ENCODE measurements at places on chromosomes 7 and 10.
A peak's percentile ranks its signal among the peaks of the same experiment; 100 is the strongest.

- no peak for DNase-seq
Observed at GRCh38 chr10:68440898-68441297, 30.9 kb downstream of the DNA2 start.

DNA sequence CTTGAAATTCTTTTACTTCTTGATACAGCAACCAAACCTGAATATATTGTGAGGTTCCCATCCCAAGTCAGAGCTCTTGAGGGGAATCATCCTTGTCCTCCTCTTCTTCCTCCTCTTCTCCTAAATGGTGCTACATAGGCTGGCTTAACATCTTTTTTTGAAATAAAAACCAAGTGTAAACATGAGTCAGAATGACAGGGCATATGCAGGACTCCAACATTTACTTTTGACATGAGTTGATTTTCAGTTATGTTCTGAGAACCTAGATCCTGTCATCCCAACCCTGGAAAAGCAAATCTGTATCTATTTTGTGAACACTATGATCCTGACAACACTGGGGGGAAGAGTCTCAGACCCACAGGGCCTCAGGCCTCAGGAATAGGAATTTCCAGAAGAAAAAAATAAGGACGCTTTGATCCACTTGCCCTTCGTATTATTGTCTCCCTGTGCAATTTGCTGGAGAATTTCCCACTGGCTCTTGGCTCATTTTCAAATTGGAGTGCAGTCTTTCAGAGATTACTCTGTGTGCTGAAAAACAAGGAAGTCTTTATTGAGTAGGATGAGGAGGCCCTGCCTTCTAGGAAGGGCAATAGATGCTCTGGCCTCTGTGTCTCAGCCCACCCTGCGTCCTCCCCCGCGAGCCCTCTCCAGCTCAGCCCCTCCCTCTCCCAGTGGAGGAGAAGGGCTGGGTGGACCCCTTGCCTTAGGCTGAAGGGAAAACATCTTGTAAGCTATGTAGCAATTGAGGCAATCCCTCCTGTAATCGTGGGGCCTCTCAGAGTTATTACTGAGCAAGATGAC is 121.6 kb downstream of the CREB5 start:
- DNase-seq = no peak

- no peak for DNase-seq
Observed at GRCh38 chr10:13787015-13787421, 200.3 kb downstream of the PRPF18 start.

- DNase-seq = no peak
Observed at GRCh38 chr10:56785292-56785691, 424.2 kb upstream of the ZWINT start.

- DNase-seq = no peak
Observed at GRCh38 chr7:64755865-64756264, 38.4 kb upstream of the ZNF138 start.

DNA sequence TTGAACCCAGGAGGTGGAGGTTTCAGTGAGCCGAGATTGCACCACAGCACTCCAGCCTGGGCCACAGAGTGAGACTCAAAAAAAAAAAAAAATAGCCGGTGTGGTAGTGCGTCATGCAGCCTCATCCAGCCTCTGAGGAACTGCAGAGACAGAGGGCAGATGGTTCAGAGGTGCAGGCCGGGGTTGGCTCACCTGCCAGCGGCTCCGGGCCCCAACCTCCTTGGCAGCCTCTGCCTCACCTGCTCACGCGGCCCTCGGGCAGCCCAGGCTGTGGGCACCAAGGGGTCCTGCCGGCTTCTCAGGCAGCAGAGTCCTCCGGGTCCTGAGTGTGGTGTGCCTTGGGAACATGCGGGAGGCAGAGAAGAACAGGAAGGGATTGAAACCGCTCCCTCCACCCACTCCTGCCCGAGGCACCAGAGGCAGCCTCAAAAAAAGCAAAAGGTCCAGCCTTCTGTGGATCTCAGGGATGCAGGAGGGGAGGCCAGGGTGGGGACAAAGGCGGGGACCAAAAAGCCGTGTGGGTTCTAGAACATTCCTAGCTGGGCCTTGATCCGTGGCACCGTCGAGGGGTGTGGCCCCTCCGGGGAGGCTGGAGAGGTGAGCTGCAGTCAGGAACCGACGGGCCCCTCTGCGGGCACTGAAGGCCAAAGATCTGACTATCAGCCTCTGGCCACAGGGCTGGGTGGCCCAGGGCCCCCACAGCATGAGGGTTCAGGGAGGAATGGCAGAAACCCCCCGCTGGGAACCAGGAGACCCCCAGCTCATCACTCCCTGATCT is 55.4 kb upstream of the DNAJB6 start:
- DNase-seq = no peak

DNA sequence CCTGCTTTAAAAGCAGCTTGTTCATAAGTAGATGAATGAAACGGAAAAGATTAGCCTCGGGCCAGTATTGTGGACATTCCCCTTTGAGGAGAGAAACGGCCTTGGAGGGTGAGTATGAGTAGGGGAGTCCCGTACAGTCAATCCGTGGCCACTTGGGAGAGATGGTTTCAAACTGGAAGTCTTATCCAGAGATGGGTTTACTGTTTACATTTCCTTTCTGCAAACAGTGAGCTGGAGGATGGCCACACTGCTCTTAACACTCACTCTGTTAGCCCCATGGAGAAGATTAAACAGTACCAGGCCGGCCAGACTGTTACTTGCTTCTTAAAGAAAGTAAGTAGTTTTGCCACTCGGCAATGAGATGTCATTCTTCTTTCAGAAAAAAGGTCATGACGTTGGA is 20.3 kb downstream of the CALHM2 start:
- DNase-seq = no peak

DNA sequence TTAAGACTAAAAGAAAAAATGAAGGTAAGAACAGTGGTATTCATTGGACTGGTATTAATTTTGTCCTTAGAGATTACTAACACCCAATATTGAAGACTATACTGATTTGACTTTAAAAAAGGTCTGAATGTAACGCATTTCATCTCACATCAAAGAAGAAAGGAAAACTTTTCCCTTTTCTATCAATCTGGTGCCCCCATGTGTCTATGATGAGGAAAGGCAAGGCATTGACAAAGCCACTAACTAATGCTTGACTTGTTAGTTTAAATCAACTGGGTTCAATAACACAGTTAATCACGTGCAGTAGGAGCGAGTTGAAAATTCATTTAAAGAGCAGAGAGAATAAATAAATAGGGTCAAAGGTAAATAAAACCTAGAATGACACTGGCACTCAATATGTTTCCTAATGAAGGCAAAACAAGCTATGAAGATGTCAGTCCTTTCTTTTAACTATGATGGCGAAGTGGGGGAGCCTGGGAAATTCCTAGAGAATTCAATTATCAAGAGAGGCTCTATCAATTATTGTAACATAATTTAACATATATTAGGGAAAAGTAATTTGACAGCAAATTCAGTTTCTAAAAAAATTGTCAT is 180.9 kb downstream of the ANK3 start:
- no peak for DNase-seq

DNA sequence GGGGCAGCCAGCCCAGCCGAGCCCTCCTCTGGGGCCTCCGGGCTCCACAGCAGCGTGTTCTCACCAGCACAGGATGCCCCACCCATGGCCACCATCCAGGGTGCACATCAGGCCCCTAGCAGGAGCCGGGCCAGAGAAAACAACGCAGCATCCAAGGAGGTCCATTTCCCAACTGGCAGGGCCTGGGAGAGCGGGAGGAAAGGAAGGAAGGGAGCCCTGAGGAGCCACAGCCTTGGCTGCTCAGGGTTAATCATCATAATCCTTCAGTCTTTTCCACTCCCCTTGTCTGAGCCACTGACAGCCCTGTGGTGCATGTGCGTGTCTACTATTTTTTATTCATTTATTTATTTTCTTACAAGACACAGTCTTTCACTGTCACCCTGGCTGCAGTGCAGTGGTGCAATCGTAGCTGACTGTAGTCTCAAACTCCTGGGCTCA is 3.6 kb downstream of the PLAC9 start:
- DNase-seq = peak; percentile 97

DNA sequence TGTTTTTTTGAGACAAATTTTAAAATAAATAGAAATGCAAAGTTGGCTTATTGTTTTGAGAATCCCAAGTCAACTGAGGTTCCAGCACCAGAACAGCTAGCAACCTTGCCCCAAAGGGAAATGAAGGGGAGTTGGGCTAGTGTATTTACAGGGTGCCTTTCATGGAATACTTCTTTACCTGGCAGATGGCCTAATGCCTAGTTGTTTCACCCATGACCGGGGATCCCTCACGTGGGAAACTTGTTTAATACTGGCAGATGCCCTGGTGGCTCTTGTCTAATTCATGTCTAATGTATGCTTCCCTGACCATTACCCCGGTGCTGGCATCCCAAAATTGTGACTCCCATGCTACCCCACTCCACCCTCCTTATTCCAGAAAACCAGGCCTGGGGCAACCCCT is 861.1 kb upstream of the ZWINT start:
- DNase-seq = no peak

DNA sequence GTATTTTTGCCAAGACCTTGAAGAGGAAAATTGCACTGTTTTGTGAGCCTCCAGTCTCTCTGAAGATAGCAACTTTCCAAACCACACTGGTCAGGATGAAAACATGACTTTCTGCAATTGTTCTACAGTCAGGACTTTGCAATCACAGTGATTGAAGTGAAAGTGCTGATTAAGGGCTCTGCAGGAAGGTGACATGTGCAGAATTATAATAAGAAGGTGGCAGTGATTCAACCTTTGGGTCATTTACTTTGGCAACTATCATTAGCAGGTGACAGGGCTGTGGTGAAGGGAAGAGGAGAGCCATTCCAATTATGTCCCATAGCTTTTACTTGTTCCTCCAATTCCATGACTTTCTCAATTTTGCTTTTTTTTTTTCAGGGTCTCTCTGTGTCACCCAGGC is 350.0 kb upstream of the FZD8 start:
- no peak for DNase-seq

GRCh38 chr7:47649919-47650318 is 68.0 kb upstream of the TNS3 start:
- DNase-seq = no peak

All from coronary artery (tissue), 2 donors.